ENCODE measurements at places on chromosomes 7 and 10.

DNA sequence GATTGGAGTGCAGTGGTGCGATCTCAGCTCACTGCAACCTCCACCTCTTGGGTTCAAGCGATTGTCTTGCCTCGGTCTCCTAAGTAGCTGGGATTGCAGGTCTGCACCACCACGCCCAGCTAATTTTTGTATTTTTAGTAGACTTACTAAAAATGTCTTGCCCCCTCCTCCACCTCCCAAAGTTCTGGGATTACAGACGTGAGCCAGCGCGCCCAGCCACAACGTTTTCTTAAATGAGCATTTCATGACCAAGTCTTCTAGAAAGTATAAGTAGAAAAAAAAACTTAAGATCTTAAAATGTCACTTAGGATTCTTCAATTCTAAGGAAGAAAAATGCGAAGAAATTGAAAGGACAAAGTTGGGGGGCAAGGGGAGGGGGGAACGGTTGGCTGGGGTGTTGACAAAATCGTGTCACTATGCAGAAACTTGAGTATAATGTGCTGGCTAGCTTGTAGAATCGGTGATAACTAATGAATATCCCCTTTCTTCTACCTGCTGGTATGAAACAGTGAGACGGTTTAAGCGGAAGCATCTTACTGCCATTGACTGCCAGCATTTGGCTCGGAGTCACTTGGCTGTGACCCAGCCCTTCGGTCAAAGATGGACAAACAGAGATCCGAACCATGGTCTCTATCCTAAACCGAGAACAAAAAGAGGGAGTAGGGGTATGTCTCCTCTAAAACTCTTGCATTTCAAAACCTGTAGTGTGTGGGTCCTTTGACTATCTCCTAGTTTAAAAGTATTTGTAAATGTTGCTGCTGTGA is 12.7 kb downstream of the FBH1 start:
- DNase-seq, result no peak

DNA sequence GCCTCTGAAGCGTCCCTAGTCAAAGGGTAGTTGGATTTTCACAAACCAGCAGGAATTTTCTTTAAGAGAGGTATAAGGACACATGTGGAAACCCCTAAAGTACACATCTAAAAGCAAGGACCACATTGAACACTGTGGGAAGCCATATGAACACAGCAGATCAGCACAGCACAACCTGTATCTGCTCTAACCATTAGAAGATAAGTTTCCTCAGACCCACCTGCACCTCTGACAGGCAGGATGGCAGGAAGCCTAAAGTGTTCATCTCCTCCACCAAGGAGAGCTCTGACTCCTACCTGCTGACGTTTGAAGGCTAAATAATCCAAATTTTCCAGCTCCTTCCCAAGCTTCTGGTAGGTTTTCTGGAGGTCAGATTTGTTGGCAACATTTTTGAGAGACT is 174.4 kb downstream of the CTNNA3 start:
- DNase-seq, result no peak

GRCh38 chr7:47218378-47219176 is 363.3 kb downstream of the TNS3 start:
- no peak for DNase-seq

- DNase-seq, result no peak
Observed at GRCh38 chr10:35417795-35418194, 81.5 kb downstream of the CCNY start.

- no peak for DNase-seq
Observed at GRCh38 chr7:127571741-127572505, 13.5 kb downstream of the GCC1 start.

GRCh38 chr10:58990693-58991092 is 185.8 kb upstream of the PHYHIPL start:
- no peak for DNase-seq

GRCh38 chr7:23544913-23545354 is 13.2 kb upstream of the TRA2A start:
- DNase-seq, result no peak

GRCh38 chr10:26860102-26860442 is 686 bp downstream of the ABI1 start:
- DNase-seq, result peak; percentile 56

DNA sequence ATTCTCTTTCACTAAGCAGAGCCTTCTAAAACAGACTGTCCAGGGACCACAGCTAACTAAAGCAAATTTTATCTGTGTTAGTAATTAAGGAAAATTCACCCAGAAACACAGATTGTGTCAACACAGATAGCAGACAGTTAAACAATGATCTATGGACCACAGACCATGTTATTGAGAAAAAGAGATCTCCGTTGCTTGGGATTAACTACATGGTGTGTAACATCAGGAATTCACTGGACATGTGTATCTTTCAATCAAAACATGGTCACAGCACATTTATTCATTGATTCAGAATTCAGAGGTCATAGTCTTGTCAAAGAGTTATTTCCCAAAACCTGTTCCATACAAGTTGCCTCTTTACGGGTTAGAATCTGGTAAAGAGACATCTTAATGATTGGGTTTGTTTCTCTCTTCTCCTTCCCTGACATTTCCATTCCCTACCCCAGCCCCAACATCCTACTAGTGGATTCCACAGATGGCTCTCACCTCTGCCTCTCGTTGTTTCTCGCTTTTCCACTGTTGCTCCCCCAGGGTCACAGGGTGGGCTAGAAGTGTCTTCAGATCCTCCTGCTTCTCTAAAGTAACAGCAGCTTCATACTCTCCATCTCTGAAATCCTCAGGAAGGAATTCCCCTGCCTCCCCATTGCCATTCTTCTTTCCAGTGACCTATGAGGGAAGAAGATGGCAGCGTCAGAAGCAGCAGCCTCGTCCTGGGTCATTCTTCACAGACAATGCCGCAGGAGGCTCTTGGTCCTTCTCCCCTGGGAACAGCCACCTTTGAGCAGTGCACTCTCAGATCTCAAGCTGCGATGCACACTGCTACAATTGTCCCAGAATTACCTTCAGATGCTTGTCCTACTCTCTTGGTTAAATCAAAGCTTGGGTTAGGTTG is 958 bp downstream of the ANKRD1 start:
- DNase-seq, result no peak

DNA sequence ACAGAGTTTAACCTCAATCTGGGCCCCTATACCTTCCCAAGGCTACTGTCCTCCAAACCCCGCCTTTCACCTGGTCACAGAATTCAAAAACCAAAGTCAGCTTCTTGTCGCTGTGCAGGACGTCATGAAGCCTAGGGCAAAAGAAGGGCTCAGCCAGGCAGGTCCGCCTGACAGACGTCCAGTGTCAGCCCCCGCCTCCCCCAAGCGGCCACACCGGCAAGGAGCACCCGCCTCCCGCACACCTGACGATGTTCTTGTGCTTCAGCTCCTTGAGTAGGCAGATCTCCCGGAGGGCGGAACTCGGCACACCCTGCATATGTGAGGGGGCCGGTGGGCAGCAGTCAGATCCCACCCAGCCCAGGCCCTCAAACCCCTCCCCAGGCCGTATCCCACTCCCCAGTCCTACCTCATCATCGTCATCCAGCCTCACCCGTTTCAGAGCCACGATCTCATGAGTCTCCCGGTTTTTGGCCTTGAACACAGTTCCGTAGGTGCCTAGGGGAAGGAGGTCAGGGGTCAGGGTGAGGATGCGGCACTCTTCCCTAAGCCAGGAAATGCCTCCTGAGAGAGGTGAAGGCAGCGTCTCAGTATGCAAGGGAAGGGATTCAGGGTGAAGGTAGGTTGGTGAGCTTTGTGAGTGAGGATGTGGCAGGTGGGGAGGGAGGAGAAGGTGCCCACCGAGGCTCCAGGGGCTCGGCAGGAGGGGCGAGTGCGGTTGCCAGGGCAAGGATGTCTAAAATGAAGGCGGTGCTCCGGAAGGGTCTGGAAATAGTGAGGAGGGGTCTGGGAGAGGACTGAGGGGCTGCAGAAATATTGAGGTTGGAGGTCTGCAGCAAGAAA is 811 bp downstream of the CDK5 start:
- no peak for DNase-seq

- no peak for DNase-seq
Observed at GRCh38 chr10:28429573-28430216, 103.2 kb upstream of the WAC start.

DNA sequence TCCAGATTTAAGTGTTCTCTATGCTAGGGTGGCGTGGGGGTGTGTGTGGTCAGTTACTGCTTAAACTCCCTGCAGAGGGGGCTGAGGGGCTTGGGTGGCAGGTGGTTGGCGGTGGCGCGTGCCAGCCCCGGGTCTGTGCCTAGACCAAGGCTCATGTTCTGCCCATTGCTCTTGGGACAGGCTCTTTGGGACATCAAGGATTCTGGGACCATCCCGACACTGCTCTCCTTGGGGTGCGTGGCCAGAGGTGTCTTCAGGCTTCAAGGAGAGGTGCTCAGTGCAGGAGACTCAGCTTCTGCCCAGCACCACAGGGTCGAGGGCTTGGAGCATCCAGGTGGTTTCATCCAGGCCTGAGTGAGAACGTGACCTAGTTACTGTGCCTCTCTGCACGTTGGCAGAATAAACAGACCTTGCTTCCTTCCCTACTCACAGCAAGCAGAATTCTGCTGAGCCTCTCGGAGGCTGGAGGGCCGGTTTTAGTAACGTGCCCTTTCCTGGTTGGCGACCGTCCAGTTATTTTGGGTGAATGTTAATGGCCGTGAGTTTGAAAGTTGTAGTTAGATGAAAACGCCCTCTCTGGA is 39.9 kb downstream of the CAMK1D start:
- DNase-seq, result no peak

GRCh38 chr7:93374345-93374940 is 142.3 kb downstream of the VPS50 start:
- DNase-seq, result no peak

DNA sequence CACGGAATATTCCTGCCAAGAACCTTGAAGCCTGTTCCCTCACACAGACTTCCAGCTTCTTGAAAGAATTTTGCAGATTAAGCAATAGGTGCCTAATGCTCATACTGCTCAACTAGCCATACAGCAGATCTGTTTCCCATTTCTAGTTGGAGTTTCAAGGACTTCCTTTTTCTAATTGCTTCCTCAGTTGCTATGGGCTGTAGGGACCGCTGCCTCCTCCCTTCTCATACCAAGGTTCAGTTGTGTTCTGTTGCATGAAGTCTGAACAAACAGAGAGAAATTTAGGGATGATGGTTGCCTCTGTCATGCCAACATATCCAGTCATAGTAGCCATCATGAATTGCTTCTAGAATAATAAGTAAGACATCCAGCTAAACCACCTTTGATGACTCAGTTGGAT is 6.8 kb downstream of the ITGA8 start:
- DNase-seq, result no peak

- DNase-seq, result no peak
Observed at GRCh38 chr10:10368951-10369576, 648.6 kb upstream of the CELF2 start.

GRCh38 chr10:3622427-3622826 is 162.6 kb downstream of the KLF6 start:
- peak; percentile 39 for DNase-seq

- DNase-seq, result no peak
Observed at GRCh38 chr10:60845038-60845437, 66.8 kb downstream of the CDK1 start.

DNA sequence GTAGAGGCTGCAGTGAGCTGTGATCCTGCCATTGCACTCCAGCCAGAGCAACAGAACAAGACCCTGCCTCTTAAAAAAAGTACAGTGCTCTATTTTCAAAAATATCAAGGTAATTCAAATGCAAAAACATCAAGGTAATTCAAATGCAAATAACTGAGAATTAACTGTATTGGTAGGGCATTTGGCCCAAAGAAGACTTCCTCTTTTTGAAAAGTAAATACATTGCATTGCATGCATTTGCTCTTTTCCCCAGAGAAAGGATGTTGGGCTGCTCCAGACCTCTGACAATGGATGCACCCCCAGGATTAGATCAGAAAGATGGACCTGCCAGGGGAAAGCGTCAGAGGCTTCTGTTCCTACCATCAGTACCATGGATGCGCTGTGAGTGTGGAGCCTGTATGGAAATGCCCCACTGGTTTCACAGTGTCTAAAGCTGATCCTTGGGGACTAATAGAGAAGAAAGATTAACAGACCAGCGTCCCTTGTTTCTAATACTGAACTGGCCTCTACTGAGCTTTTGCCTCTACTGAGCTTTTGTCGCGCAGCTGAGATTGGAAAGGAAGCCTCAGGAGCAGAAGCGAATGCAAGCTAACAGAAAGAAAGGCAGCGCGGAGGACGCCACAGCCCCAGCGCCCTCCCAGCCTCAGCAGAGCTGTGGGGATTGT is 93.5 kb upstream of the LYZL2 start:
- no peak for DNase-seq

GRCh38 chr7:35336444-35336843 is 82.5 kb upstream of the TBX20 start:
- no peak for DNase-seq

DNA sequence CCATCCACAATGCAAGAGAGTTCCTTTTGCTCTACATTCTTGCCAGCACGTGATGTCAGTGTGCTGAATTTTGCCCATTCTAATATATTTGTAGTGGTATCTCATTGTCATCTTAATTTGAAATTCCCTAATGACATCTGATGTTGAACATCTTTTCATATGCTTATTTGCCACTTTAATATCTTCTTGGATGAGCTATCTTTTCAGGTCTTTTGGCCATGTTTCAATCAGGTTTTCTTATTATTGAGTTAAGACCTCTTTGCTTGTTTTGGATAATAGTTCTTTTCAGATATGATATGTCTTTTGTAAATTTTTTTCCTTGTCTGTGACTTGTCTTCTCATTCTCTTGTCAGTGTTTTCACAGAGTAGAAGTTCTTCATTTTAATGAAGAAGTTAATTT is 20.4 kb upstream of the FAM3C start:
- no peak for DNase-seq

- no peak for DNase-seq
Observed at GRCh38 chr7:29598613-29599012, 35.0 kb downstream of the PRR15 start.

DNA sequence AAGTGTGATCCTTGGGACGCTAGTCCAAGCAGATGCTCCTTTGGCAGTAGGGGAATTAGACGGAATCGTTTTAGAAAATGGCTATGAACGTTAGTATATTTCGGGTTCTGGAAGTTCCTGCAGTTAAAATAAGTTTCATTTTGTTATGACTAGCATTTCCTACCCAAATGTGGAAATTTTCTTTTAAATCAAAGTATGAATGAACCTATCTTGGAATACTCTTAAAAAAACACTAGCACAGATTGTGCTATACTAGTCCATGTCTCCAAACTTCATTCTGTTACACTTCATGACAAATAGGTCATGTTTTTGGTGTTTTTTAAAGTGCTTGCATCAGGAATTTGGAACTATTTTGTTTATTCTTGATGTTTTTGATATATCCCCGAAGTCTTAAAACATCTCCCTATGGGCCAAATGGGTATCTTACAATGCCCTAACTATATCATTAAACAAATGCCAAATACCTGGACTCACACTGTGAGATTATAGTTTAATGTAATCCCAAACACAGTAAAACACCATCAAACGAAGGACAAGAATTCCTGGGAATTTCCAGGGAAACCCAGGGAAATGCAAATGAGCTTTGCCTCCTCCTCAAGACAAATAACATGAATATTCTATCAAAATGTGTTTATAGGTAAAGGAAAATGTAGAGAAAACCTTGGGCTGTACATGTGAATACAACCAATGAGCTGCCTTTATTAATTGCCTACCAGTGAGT is 75.9 kb upstream of the PTPRZ1 start:
- no peak for DNase-seq

Data from stimulated activated CD4-positive, alpha-beta T cell treated with anti-CD3 and anti-CD28 coated beads, Interleukin-15, amount 100 ng/mL, for 24 hours (primary cell).